AG09309 (cell line): ENCODE measurements at places on chromosomes 2 and 18.

GRCh38 chr2:8576525-8577167 is 105.2 kb upstream of the ID2 start:
- DNase-seq: no peak

DNA sequence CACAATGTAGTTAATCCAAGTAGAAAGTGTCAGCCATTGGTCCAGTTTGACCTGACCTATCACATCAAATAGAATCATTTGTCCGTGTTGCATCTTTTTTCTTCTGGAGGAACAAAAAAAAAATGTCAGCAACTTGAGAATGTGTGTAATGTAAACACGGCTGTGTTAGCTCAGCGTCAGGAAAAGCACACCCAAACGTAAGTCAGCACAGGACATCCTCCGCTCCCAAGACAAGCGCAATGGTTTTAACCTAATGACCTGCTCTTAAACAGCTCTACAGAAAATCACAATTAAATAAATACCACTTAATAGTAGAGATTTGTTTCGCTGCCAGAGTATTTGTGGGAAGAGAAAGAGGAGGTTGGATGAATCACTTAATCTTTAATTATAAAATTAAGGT is 59.4 kb downstream of the OSR1 start:
- no peak for DNase-seq

- no peak for DNase-seq
These were observed 54.1 kb upstream of the THOC1 start for GRCh38 chr18:321865-322467.

- no peak for DNase-seq
These were observed 723.7 kb downstream of the DCDC2C start for GRCh38 chr2:4427083-4427482.

DNA sequence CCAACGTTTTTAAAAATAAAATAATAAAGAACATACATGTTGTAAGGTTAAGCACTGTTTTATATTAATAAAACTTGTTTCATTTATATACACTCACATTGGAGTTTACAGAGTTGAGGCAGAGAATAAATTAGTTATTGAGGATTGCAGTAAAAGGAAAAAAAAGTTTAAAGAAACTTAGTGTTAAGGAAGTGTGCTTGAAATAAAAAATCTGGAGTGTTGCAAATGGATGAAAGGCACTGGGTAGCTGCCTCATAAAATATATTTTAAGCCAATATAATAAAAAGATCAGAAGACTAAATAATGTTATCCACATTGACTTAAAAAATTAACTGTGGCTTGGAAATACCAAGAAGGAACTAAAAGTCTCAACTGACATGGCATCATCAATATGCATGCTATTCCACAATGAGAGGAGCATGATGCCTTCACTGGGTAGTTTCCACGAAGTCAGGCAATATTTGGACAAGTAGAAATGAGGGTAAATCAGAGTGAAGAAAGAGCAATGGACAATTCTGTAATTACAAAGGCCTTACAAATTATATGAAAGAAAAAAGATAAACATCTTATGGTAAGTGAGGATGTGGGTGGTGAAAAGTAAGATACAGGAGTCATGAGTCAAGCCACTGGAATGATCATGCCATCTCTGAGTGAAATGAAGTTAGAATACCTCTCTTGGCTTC is 2.5 kb downstream of the GALNT3 start:
- DNase-seq: no peak

- DNase-seq: no peak
These were observed 4.9 kb upstream of the AGFG1 start for GRCh38 chr2:227466887-227467600.

DNA sequence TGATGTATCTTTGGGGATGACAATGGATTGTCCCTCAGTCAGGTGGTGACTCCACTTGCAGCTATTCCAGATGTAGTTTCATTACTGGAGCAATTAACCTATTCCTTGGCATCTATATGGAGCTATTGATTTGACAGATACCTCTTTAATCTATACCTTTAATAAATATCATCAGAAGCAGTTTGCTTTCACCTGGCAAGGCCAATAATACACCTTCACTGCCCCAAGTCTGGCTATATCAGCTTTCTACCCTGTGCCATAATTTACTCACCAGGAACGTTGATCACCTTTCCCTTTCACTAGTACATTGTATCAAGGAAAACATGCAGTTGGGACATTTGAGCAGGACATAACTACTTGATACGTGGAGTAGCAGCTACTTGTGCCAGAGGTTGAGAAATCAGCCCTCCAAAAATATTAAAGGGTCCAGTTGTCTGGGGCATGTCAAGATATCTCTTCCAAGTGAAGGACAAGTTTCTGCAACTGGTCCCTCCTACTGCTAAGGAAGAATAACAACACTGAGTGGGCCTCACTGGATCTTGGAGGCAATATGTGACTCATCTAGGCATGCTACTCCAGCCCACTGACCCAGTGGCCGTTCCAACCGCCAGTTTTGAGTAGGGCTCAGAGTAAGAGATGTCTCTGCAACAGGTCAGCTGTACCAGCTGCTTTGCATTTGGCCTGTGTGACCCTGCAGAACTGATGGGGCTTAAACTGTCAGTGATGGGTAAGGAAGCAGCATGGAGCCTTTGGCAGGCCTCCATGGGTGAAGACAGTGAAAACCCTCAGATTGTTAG is 67.0 kb downstream of the PSMG2 start:
- no peak for DNase-seq

DNA sequence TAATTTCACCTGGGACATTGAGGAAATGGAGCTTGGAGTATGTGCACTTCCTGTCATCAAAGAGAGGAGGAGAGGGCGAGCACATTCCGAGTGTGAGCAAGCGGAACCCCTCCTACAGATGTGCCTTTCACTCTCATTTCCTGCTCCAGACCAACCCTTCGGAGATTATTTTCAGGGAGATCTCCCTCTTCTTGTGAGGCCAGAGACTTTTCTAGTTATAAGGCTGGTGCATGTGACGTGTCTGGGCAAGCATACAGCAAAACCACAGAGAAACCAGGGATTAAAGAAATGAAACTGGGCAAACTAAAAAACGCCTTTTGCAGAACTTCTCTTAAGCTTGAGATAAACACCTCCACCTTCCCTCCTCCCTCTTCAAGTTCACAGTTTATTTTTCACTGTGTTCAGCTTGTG is 409.2 kb upstream of the TCF4 start:
- no peak for DNase-seq

GRCh38 chr18:40055262-40055661 is 1899.8 kb upstream of the PIK3C3 start:
- no peak for DNase-seq

GRCh38 chr2:10482460-10482859 is 34.3 kb upstream of the ODC1 start:
- DNase-seq: no peak

DNA sequence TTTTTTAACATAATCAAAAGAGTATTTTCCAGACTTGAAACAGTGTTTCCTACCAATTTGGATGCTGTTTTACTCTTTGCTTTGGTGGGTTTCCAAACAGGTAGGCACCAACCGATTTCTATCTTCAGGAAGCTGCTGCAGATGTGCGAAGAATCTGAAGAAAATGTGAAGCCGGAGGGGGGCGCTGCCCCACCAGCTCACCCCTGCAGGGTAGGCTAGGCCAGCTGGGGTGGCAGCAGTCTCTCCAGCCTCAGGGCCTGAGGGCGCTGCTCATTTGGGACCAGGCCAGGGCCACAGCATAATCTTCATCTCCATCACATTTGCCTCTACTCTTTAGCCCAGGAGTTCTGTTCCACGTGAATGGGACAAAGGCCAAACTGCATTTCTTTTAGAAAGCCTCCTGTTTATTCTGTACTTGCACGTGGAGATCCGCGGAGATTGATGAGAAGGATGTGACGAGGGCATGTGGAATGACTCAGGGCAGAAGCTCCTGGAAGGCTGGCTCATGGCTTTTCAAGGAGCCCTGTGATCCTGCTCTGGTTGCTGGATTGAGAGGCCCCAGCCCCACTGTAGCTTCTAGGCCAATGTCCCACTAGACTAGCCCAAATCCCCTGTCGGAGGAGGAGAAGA is 84.2 kb upstream of the FAM136A start:
- DNase-seq: no peak
